ENCODE measurements at places on chromosomes 11 and 22.

GRCh38 chr11:129960216-129961214 is 42.1 kb downstream of the PRDM10 start:
- no peak for DNase-seq

- no peak for DNase-seq
Observed at GRCh38 chr11:120814531-120815318, 209.2 kb upstream of the TBCEL start.

DNA sequence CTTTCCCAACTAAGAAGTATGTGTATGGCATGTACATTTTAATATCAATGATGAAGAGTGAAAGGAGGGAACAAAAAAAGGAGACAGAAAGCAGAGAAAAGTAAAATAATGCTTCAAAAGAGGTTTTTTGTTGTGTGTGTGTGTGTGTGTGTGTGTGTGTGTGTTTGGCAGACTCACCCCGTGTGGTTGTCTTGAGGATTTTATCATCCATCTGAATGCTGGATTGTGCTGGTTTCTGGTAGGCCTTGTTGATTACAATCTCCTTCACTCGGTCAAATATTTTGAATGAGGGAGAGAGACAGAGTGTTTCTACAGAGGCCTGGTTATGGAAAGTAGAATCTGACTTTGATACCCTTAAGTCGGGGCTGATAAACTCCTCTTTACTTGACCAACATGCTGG is 128.5 kb downstream of the ENTHD1 start:
- DNase-seq = no peak

DNA sequence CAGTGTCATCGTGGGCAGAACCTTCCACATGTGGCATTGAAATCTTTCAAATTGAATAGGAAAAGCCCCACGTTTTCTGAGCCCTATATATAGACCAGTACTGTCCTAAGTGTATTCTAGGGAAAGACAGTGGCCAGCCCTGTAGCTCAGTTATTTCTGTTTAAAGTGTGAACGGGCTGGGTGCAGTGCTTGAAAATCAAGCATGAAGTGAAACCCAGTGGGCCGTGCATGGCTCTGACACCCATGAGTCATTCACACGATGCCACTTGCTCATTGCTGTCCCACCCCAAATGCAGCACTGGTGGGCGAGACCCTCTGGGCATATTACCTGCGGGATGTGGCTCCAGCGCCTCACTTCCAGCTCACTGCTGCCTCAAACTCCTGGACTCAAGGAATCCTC is 29.8 kb upstream of the CCDC188 start:
- DNase-seq = no peak

- DNase-seq = peak; percentile 57
Observed at GRCh38 chr22:19607192-19608002, 83.2 kb upstream of the CLDN5 start.

GRCh38 chr11:126282361-126282735 is 545 bp upstream of the TIRAP start:
- DNase-seq = peak; percentile 83

GRCh38 chr11:129457321-129457720 is 81.7 kb downstream of the BARX2 start:
- DNase-seq = no peak

- DNase-seq = no peak
Observed at GRCh38 chr22:36811094-36811800, 5.6 kb downstream of the PVALB start.

DNA sequence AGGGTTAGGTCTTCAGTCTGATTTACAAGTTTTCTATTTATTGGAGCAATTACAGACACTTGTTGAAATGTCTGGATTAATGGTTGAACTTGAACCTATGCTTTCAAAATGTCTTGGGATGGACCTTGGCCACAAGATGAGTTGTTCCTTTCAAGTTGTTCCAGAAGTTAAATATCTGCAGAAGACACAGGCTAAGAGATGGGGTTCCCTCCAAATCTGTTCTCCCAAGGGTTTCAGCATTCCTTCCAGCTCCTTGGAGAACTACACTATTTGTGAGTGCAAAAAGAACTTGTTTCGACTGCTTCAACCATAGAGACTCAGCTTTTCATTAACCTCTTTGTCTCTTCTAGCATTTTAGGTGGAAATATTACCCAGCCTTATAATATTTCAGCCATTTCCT is 189.0 kb upstream of the BLID start:
- no peak for DNase-seq

- DNase-seq = no peak
Observed at GRCh38 chr22:47022075-47022473, 259.6 kb downstream of the TBC1D22A start.

GRCh38 chr11:123547180-123547579 is 107.2 kb downstream of the SCN3B start:
- no peak for DNase-seq

DNA sequence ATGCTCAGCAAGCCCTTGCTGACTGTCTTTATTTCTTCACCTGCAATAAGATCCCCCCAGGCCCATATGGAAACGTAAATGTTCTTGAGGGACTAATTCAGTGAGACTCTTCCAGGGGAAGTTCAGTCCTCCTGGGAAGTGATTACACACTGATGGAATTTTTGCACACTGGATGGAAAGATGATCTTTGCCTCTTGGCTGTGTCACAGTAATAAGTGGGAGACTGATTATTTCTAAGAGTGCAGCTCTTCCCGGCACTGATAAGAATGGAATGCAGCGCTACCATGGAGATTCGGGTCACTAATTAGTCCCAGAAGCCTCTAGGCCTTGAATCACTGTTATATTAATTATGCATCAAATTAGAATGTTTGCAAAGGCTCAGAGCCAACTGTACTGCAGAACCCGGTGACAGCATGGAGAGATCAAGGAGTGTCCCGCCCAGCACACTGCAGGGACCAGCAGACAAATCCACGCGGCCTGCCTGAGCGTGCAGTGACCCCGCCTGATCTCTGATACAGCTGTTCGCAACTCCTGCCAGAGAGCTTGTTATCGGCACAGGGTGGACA is 178.3 kb downstream of the SNX19 start:
- peak; percentile 68 for DNase-seq
